BJ (cell line): ENCODE measurements at places on chromosomes 6 and 20.

- no peak for DNase-seq
These were observed 83.0 kb downstream of the CENPW start for GRCh38 chr6:126422912-126423311.

GRCh38 chr6:135901774-135902524, 50.4 kb downstream of the PDE7B start:
- peak; percentile 37 for DNase-seq

GRCh38 chr6:100296810-100297544, 167.7 kb downstream of the SIM1 start:
- peak; percentile 86 for DNase-seq

DNA sequence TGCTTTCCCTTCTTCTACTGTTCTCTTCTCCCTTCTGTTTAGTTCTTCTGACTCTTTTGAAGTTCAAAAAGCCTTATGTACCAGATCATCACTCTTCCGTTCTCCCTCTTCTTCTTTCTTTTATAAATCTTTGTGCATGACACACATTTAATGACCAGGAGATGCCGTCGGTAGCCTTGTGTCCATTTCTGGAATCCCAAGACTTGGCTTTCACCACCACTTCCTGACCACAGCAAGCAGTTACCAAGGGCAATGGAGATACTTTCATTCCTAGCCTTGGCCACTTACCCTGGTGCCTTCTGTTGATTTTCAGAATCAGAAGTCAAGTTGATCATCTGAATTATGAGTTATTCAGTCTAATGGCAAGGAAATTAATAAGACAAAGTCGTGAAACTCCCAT, 268.5 kb upstream of the QKI start:
- DNase-seq: no peak

DNA sequence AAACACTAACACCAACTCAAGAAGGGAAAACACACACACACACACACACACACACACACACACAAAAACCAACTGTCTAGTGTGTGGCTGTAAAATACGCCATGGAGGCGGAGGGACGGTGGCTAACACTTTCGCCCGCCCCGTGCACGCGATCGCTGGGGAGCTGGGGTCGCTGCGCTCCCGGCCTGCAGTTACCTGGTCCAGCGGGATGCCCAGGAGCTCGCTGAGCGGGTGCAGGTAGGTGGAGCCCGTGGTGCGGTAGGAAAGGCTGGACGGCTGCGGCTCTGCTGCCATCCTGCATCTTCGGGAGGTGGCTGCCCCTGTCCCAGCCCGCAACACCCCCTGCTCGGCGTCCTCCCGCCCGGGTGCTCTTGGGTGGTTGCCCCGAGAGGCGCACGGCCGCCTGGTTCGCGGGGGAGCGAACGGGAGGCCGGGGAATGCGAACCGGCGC, 303 bp downstream of the MBOAT1 start:
- DNase-seq: no peak

DNA sequence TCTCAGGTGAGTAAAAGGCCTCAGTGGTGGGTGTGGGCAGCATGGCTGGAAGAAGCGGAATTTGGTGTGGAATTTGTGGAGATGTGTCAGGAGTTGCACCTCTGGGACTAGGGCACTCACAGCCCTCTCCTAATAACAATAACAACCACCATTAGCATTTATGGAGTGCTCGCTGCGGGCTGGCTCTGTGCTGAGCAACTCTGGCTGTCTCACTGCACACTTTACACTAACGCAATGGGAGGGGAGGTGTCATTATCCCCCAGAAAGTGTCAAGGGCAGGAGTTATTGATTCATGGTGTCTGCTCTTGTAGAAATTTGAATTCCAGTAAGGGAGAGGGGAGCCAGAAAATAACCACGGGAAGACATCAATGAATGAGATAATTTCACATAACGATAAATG, 22.7 kb upstream of the SCRT2 start:
- no peak for DNase-seq

DNA sequence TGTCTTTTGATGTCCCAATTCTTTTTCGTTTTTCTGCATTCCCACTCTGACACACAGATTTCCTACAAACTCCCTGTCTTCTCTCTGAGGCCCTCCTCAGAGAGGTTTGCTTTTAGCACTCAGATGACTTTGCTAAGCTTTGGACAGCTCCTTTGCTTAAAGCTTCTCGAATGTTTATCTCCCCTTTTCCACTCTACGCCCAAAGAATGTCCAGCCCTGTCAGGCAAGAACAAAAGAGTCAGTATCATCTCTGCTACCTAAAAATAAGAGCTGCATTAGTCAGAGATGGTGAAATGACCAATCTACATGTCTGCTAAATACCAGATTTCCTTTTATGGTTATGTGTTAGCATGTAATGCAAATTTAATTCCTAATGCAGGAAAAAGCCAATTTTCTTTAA, 56.8 kb downstream of the PREP start:
- DNase-seq: no peak

DNA sequence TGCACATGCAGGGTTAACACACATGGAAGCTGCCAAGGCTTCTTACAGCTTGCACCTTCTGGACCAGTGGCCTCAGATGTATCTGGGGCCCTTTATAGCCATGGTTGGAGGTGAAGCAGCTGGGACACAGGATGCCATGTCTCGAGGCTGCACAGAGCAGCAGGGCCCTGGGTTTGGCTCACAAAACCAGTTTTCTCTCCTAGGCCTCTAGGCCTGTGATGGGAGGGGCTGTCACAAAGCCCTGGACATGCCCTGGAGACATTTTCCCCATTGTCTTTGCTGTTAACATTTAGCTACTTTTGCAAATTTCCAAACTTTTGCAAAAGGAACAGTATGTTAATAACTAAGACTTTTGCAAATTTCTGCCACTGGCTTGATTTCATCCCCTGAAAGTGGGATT, 18.2 kb upstream of the GSTA1 start:
- no peak for DNase-seq

GRCh38 chr20:54361475-54361874, 113.9 kb upstream of the DOK5 start:
- DNase-seq: no peak

DNA sequence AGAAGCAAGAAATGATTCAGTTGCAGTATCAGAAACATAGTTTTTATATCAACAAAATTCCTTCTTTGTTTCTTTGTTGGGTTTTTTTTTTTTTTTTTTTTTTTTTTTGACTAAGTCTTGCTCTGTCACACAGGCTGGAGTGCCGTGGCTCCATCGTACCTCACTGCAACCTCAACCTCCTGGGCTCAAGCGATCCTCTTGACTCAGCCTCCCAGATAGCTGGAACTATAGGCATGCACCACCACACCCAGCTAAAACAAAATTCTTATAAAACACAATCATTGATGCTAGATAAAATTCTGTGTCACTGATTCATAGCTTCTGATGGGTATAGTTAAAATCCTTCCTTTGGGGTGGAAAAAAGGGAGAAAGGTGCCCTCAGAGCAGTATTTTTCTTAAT, 110.3 kb upstream of the TNFAIP3 start:
- no peak for DNase-seq

- no peak for DNase-seq
These were observed 22.9 kb upstream of the PAX1 start for GRCh38 chr20:21682521-21682954.

DNA sequence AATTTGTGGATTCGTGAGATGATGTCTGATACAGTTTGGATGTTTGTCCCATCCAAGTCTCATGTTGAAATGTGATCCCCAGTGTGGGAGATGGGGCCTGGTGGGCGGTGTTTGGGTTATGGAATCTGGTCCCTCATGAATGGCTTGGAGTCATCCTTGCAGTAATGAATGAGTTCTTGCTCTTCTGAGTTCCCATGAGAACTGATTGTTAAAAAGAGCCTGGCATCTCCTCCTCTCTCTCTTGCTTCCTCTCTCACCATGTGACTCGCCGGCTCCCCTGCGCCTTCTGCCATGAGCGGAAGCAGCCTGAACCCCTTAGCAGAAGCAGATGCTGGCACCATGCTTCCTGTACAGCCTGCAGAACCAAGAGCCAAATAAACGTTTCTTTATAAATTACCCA, 30.5 kb upstream of the RPP40 start:
- DNase-seq: no peak

GRCh38 chr20:9279918-9280401, 211.1 kb downstream of the PLCB4 start:
- no peak for DNase-seq

GRCh38 chr20:10090588-10091166, 55.9 kb downstream of the ANKEF1 start:
- no peak for DNase-seq

GRCh38 chr6:161830866-161831616, 557.2 kb upstream of the AGPAT4 start:
- no peak for DNase-seq

- no peak for DNase-seq
These were observed 13.9 kb upstream of the RANBP9 start for GRCh38 chr6:13725570-13725969.

DNA sequence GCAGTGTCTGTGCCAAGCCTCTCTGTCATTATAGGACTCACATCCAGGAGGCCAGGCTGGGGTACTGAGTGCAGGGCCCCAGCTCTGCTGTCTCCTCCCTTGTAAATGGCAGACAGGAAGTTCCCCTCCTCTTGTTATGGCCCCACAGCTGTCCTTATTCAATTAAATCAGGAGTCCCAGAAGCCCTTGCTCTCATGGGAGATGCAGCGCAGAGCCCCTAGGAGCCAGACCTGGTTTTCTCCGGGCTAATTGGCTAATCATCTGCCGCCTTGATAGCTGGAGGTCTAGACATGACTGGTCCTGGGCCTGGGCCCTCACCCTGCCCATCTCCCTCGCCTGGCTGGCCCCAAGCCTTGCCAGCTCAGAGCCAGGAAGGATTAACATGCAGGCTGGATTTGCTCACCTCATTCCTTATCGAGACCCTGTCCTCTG, 172.0 kb downstream of the VEGFA start:
- no peak for DNase-seq

DNA sequence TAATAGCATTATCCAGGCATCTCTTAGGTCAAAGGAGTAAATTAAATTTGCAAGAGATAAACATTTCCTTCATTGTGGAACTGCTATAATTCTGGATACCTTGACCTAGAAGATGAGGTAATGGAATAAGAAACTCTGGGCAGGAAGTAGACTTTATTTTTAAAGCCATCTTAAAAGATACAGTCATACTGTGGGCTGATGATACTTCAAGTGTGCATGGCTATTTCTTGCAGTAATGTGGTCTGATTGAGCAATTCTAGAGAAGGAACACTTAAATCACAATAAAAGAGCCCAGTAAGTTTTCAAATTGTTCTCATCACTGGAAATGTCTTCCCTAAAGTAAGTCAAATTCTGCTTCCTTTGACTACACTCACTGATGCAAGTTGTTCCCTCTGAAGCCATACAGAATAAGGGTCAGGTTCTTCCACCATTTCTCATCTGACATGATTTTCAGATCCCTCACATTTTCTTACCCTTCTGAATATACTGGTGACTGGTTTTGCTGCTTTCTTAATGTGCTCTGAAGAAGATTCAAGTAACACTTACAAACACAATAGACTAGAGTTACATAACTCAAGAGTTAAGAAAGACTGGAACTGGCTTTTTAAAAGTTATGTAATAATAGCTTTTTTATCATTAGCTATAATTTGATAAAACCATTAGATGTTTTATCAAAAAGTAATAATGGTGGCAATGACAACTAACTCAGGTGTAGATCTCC, 62.6 kb upstream of the TMEM244 start:
- peak; percentile 34 for DNase-seq

- no peak for DNase-seq
These were observed 11.3 kb upstream of the CYP24A1 start for GRCh38 chr20:54184904-54185626.

GRCh38 chr6:155762649-155763048, 307.0 kb upstream of the NOX3 start:
- no peak for DNase-seq

DNA sequence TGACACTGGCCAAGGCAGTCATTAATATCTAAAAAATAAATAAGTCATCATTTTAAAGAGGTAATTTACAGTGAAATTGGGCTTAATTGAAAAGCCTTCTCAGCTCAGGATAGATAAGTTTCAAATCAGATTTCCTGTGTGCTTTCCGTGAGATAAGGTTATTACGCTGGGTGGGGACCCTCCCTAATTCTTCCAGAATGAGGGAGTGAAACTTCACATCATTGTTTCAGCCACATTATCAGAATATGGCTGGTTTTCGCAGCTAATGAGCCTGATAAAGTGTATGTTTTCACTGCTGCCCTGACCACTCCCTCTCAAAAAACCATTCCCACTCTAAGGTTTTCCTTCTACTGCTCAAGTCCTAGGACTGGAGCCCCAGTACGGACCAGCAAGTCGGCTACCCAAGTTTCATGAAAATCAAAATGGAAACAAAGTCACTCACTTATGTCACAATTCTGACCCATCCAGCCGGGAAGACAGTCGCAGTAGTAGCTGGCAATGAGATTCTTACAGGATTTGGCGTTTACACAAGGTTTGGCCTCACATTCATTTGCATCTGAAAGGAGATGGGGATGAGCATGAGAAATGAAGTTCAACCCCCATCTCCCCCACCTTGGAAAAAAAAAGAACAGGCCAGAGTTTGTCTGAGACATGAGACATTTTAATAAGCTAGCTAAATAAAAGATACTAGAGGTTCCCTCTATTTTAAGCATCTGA, 24.6 kb downstream of the JAG1 start:
- DNase-seq: no peak

DNA sequence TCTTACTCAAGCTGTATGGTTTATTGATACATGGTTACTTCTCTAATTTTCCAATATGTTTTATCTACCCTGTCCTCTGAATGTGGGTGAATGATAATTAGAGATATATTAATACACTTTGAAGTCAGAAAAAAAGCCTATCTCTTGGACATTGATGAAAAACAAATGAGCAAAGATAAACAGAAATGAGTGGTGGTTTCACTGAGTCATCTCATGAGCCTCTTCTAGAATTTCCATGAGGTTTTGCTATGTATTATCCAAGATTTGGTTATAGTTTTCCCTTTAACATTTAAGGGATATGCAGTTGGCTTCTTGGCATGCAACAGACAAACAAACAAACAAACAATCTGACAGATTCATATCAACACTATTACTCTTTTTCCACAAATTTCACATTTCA, 586.8 kb downstream of the RFPL4B start:
- DNase-seq: no peak

DNA sequence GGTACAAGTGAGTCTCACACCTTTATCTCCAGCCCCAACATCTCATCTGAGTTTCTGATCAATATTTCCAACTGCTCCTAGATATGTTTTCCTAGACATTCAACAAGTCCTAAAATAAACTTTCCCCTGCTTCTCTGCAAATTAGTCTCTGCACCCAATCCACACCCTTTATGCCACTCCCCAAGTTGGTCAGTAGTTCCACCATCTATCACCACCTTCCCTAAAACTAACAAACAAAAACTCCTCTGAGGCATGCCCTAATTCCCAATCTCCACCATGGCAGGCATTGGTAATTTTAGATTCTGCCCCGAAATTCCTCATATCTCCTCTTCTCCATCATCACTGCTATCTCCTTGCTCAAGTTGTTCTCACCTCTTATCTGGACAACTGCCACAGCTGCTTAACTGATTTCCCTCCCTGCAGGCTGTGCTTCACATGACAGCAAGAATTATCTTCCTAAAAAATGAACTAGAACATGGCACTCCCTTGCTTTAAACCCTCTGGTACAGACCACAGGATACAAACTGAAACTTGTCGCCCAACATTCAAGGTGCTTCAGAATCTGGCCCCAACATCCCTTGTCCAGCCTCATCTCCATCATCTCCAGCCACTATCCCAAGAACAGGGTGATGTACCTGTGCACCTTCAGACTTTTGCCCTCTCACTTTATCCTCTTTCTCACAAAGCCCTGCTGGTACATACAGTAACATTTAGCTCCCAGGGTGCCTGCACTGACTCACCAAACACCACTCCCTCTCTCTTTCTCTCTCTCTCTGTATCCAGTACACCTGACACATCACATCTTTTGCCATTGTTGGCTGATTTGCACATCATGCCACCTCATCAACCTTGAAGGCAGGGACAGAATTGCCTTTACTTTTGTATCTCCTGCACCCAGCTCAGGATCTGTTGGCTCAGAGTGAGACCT, 55.5 kb downstream of the ZHX3 start:
- no peak for DNase-seq
